AG04449 (cell line): ENCODE measurements at places on chromosomes 7 and 10.

GRCh38 chr7:23357190-23358093 lies 58.3 kb downstream of the MALSU1 start:
- no peak for DNase-seq

GRCh38 chr7:18019555-18019954 lies 8.1 kb downstream of the PRPS1L1 start:
- DNase-seq, result no peak

GRCh38 chr10:79507440-79508167 lies 4.7 kb upstream of the EIF5AL1 start:
- DNase-seq, result no peak

DNA sequence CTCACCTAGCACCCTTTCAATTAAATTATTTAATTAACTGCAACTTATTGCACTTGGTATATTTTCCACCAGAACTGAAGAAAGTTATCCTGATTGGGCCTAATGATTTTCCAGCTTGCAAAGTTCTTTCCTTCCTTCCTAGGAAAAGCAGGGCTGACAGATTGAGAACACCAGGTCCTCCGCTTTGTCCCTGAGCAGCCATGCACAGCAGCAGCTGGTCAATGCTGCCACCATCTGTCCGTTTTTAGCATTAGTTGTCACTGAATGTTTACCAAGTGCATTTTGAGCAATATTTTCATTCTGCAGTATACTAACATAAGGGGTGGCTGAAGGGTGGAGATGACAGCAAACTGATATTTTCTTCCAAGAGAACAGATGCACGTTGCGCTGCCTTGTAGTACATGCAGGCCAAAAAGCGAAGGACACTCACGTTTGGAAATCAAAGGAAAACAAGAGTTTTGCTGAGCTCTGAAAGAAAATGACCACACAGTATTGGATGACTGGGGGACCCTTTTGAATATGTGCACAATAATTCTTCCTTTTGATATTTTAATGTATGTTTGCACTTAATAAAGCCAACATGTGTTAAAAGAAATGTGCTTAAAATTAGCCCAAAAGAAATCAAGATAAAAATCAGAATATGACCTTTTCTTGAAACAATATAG lies 248.8 kb upstream of the PTN start:
- DNase-seq, result no peak

GRCh38 chr7:37467002-37467401 lies 18.3 kb upstream of the ELMO1 start:
- DNase-seq, result no peak

- no peak for DNase-seq
These were observed 378.9 kb upstream of the AUTS2 start for GRCh38 chr7:69219381-69219780.

- DNase-seq, result no peak
These were observed 17.2 kb upstream of the GATA3 start for GRCh38 chr10:8037199-8037801.

- DNase-seq, result no peak
These were observed 259.3 kb downstream of the TRIL start for GRCh38 chr7:28698840-28699239.

GRCh38 chr7:121831351-121831750 lies 41.6 kb upstream of the PTPRZ1 start:
- no peak for DNase-seq

DNA sequence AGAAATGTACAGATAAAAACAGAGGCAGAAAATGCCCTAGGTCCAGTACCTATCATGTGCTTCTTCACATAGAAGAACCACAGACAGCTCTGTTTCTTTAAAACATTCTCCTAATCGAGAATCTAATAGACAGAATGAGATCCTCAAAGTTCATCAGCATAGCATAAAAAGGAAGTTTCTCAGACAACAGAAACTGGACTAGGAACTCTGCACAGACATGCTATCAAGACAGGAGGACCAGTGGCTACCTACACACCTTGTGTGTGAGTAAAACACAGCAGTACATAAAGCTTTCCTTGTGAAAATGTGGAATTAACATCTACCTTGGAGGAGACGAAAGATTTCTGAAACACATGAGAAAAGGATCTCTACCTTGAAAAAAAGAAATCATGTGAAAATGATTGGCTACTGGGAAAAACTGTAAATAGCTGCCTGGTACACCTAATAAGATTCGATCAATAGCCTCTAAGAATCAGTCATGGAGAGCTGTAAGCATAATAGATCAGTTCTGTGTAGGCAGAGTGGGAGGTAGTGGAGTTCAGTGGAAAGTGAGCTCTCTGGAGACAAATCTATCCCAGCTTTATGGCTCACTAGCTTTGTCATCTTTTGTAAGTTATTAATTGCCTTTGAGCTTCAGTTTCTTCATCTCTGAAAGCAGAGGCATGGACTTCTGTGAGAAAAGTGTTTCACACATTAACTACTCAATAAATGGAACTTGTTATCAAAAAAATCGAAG lies 26.7 kb downstream of the ELAPOR2 start:
- no peak for DNase-seq

DNA sequence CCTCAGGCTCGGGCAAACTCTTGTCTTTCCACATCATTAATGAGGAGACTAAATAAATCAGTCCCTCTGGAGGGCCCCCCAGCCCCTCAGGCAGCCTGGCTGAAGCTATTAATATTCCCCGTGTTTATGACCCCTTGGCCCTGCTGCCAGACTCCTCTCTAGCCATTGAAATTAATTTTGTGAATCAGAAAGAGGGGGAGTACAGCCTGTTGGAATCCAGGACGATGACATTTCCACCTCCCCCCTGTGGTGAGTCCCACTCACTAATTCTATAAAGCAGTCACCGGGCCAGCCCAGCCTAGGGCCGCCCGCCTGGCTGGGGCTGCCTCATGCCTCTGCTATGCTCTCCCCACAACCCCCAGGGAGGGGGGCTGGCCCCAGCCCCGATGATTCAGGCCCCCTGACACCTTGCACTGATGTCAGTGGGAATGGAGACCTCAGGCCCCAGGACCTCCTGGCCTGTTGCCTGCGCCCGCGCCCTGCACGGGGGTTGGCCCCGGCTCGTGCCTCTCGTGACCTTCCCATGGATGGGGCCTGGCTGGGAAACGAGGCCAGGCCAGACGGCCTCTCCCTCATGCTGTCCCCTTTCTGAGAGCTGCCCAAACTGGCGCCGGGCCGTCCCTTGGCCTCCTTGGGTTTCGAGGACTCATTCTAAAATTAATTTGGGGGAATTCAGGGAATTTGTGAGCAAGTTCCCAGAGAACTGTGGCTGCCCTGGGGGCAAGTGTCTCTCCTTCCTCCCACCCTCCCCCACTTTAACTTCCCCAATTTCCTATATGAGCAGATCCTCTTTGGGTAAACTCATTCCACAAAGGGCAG lies 34.0 kb downstream of the TMEM270 start:
- DNase-seq, result peak; percentile 87
